Endothelial cell (in vitro differentiated cells): ENCODE measurements at places on chromosomes 1 and 21.

GRCh38 chr1:18263547-18264120, 156.0 kb downstream of the IGSF21 start:
- no peak for DNase-seq

- DNase-seq = peak; percentile 6
Measured at GRCh38 chr1:85230305-85230977, 29.0 kb downstream of the C1orf52 start.

DNA sequence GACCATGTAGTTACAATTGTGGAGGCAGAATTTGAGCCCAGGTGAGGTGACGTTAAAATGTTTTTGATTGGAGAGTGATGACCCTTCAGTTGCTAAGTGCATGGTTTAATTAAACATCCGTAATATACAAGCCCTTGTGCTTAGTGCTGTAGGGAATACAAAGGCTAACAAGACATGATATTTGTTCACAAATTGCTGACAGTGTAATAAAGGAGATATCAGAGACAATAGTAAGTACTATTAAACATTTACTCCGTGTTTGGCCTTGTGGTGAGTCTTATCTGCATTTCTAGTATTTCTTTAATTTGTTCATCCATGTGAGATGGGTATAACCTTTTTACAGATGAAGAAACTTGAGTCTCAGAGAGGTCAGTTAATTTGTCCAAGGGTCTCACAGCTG, 37.9 kb downstream of the RLF start:
- DNase-seq = no peak

DNA sequence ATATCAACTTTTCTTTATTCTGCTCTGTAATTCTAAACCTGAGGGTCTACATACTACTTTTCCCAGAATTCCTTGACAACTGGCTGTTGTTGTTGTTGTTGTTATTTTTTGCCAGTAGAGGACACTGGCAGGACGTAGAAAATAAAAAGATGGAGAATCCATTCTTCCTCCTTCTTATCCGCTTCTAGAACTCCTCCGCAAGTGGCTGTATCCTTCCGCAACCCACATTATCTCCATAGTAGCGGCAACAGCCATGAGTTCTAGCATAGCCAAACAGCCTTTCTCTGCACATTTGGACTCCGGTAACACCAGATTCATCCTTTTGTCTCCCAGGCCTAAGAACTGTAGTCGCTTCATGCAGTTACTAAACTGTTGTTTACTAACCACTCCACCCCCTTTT, 91.1 kb upstream of the CACHD1 start:
- no peak for DNase-seq

DNA sequence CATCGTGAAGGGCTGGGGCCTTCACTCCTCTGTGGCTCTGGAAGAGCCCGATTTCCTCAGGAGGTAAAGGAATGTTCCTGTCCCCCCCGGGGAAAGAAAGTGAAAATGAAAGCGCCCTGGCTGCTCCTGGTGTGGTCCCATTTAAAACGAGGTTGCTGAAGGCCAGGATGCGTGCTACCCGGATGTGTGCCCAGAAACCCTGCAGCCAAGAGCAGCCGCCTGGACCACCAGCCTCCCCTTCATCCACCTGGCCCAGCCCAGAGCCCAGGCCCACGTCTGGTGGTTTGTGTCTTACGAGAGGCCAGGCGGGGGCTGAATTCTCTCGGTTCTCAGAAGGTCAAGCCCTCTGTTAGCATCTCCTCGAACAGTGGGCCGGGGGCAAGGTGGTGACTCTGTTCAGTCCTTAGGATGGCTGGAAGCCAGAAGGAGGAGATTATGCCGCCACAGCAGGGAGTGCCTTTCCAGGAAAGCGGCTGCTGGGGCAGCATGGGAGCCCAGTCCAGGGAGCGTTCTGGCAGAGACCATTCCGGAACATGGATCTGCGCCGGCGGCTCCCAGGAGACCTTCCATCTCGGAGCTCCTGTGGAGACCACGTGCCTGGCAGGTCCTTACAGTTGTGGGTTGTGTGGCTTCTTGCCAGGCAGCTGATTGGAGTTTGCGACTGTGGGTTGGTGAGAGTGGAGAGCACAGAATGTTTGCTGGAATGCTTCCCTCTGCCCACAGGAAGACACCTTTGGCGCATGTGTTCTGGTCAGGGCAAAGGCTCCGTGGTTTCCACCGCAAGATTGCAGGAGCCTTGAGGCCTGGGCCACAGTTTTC, 1.4 kb downstream of the GUK1 start:
- DNase-seq = no peak

DNA sequence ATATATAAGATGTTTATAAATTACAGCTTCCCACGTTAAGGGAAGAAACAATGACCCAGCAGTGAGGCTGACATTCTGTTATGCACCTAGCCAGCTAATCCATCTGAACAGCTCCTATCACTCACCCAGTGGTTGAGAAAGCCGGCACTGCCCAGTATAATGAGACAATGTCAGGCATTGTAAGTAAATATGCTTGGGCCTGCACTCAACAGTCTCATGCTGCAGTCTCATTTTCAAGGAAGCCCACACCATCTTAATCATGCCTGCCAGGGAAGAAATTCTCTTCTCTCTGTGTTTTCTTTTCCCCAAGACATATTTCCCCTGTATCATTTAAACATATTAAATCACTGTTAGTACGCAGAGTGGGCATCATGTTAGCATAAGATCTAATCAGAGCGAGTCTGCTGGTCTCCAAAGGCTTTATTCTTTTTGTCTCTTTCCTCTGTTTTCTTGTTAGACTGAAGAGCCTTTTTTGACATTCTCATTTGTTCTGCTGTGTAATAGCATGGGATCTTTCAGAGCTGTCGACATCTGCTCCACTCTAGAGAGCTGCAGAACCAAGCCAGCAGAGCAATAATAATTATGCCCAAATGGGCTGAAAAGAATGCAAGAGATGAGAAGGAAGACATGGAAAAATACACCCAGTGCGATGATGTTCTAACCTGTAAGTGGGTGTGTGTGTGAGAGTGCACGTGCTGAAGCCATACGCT, 67.6 kb upstream of the SLC22A15 start:
- no peak for DNase-seq

DNA sequence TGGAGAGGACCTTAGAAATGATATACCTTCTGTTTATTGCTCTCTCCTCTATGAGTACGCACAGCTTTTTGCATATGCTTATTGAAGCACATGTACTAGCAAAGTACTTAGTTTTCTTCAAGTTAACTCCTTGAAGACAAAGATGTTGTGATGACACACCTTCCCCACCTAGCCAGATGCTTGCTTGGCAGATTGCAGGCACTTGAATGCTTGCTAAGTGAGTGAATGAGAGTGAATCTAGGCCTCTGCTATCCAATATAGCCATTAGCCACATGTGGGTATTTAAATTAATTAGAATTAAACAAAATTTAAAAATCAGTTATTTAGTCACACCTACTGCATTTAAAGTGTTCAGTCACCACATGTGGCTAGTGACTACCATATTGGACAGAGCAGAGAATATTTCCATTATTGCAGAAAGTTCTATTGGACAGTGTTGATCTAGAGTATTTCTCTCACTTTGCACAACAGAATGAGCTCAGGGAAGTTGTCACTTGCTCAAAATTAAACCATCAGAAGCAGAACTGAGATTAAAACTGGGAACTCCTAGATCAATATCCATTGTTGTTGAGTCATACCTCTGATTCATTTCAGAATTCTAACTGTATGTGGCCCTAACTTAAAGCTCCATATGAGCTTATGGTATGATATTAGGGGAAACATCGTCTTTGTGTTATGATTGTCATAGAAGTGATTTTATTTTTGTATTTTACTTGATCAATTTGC, 8.6 kb upstream of the EEIG2 start:
- DNase-seq = no peak

- no peak for DNase-seq
Measured at GRCh38 chr1:38274974-38275373, 228.4 kb upstream of the POU3F1 start.

GRCh38 chr1:198957044-198957443, 318.2 kb downstream of the PTPRC start:
- DNase-seq = no peak

- peak; percentile 83 for DNase-seq
Measured at GRCh38 chr1:21647431-21648351, 21.5 kb downstream of the RAP1GAP start.

DNA sequence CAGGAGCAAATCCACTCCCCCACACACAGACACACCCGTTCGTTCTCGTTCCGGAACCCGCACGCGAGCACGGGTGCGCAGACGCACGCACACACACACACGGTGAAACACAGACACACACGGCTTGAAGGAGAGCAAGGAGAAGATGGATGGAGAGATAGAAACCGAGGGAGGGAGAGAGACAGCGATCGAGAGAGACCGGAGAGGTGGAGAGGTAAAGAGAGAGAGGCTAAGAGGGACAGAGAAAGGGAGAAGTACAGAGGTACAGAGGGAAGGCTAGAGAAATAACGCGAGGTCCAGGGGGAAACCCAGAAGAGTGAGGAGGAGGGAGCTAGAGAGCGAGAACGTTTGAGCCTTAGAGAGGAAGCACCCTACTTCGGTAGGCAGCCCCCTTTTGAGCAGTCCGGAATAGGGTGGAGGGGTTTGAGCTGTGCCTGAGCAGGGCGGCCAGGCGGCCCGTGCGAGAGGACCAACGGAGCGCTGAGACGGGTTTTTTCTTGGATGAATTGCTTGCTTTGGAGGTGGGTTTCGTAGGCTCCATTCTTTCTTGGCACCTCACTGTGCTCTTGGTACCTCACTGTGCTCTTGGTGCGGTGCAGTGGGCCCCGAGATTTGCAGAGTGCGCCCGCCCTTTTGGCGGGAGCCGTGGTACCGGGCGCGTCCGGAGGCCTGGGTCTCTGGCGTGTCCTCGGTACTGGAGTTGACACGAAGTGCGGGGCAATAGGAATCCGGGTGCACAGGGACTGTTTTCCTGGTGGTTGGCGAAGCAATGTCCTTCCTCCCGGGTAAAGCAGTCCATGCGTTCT, 88.4 kb upstream of the RHOU start:
- no peak for DNase-seq

DNA sequence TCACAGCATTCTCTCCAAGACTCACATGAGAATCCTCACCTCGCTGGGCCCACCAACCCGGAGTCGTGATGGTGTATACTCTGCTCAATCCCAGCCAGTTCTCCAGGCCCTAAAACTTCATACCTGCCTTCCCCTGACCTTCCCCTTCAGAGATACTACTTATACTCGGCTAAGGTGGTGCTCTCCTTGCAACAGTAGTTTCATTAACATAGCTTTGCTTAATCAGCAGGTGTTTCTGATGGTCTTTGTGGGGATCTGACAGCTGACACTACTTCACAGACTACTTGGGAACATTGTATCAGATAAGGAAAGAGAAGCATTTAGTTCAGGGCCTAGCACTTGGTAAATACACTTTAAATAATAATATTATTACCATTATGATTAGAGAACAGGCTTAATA, 301.5 kb upstream of the DAB1 start:
- DNase-seq = no peak

DNA sequence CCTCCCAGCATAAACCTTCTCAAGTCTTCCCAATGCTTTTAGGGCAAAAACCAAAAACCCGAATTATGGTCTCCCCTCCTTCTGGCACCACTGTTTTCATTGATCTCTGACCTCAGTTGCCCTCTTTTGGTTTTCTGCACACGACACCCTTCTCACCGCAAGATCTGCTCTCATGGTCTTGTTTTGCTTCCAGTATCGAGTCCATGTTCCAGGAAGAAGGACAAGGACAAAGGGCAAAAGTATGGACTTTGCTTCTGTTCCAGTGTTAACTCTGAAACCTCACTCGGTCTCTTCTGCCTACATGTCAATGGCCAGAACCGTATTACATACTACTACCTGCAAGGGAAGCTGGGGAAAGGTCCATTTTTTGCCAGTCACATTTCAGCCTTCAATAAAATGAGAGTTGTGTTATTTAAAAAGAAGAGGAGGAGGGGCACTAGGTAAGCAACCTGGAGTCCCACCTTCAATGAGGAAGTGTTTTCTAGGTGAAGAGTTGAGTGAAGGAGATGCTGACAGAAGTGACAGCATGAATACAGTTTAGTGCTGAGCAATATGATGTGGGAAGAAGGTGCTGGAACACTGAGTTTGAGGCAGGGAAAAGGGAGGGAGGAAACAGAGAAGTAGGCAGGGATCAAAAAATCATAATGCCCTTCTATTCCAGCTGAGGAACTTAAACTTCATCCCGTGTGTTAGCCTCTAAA, 183.4 kb downstream of the FGGY start:
- DNase-seq = no peak

- DNase-seq = no peak
Measured at GRCh38 chr1:24535021-24535424, 20.9 kb upstream of the NCMAP start.

GRCh38 chr1:6095511-6096242, 50.0 kb downstream of the KCNAB2 start:
- no peak for DNase-seq

GRCh38 chr1:51270751-51271150, 34.7 kb downstream of the RNF11 start:
- DNase-seq = no peak

DNA sequence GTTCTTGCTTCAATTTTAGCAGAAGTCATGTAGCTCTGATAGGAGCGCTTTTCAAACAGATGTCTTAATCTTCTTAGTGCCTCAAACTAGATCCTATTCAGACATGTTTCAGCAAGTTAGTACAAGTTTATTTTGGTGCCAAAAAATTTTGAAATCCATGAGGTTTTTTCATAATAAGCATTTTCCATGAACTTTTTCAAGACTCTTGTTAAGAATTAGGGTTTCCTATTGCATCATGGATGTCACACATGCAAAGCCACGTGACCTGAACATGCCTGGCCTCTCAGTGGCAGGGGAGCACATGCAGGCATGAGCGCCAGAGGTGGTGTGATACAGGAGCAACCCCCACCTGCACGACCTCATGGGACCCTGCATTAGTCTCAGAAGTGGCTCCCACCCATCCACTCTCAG, 67.6 kb downstream of the POFUT2 start:
- DNase-seq = no peak

GRCh38 chr1:232335261-232335660, 294.7 kb downstream of the SIPA1L2 start:
- no peak for DNase-seq

GRCh38 chr1:117179471-117179870, 31.3 kb downstream of the VTCN1 start:
- no peak for DNase-seq

GRCh38 chr1:20211511-20211931, 25.2 kb upstream of the PLA2G2C start:
- no peak for DNase-seq

GRCh38 chr1:191052888-191053287, 575.2 kb upstream of the BRINP3 start:
- DNase-seq = no peak

- DNase-seq = no peak
Measured at GRCh38 chr21:44329971-44330681, 9.1 kb downstream of the CFAP410 start.

GRCh38 chr1:34199927-34200326, 23.2 kb downstream of the C1orf94 start:
- DNase-seq = no peak
